Ascending aorta (tissue), 2 donors: ENCODE measurements at places on chromosomes 3 and 15.

DNA sequence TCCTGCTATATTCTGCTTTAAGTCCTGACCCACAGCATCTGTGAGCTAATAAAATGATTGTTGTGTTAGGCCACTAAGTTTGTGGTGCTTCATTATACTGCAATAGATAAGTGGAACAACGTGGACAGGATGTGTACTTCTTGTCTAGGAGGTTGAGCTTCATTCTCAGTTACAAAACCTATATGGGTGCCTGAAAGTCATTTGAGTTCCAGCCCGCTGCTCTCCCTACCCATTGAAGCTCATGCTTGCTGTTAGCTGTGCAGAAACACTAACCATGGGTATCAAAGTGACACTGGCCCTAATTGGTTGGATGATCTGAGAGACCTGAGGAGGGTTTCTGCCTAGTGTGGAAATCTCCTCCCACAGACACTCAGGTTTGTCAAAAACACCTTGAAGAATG is 357.2 kb downstream of the PDCD6IP start:
- no peak for DNase-seq

- no peak for DNase-seq
Measured at GRCh38 chr3:66355394-66355793, 134.6 kb downstream of the SLC25A26 start.

DNA sequence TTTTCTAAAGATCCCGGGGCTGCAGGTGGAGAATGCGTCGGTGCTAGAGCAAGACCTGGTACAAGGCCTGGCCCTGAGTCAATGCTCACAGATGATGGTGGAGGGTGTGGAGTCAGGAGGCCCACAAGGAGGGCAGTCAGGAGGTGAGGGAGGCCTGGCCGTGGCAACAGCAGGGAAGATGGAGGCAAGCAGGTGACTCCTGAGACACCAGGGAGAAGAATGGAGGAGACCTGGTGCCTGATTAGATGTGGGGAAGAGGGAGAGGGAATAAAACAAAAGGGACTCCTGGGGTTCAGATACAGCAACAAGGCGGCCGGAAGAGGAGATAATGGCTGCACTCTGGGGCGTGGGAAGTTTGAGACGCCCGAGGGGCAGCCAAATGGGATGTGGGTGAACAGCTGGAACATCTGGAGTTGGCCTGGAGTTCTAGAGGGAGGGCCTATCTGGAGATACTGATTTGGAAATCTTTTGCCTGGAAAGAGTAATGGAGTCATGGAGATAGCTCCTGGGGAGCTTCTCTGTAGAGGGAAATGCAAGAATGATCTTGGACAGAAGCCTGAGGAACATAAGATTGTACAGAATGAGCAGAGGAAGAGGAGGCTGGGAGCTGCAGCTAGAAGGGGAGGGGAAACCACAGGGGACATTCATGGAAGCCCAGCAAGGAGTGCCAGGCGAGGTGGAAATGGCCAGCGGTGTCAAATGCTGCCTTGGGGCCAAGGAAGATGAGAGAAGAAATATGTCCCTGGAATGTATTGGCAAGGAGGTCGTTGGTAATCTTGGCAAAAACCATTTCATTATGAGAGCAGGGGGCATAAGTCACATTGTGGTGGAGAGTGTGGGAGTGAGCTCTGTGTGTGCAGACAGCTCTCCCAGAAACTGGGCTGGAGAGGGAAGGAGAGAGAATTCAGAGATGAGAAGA is 67.5 kb upstream of the CORO2B start:
- DNase-seq: no peak

GRCh38 chr15:55253580-55253979 is 36.0 kb downstream of the RAB27A start:
- DNase-seq: no peak

DNA sequence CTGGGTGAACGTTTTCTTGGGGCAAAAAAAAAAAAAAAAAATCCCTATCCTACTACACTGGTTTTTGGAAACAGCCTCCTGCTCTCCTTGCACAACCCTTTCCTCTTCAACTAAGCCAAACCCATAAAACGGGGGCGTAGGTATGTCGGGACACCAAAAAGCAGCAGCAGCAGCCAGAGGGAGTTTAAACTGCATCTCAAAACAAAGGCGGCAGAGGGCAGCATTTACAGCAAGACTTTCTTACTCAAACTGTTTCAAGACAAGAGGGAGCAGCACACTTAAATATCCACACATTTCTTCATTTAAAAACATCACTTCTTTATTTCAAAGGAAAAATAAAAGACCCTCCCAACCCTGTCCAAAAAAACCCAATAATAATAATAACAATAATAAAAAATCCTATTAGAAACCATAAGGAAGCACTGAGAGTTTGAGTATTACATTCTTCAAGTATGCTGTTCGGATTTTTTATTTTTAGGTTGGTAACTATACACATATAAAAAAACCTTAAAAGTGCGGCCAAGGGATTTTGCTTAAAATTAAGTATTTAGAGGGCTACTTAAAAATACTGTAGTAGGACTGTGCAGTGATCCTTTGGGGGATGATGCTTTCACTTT is 43.9 kb upstream of the PLXND1 start:
- peak; percentile 12 for DNase-seq

DNA sequence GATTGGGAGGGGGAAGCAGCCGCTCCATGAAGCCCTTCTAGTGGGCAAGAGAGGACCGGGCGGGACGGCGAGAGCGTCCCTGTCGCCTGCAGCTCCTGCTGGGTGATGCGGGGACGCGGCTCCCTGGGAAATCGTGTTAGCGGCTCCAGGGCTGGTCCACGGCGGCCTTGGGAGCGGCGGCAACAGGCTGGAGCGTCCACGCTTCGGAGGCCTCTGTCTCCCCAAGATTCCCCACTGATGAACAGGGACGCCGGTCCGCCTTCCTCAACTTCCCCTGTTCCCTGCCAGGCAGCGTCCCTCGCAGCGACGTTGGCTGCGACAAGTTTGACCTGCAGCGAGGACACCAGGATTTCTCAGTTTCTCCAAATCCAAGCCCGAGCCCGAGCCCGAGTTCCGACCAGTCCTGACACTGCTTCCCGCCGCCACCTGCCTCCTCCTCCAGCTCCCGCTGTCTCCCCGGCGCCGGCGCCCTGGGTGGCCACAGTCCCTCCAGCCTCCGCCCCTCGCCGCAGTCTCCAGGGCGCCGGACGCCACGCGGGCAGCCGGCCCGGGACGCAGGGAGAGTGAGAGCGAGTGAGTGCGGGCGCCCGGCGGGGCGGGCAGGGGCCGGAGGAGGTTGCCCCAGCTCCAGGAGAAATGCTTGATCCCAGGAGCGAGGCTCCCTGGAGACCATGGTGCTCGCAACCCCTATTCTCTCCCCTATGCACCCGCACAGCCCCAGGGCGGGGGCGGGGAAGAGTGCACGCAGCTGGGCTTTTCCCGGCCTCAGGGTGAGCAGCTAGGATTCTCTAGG is 78.1 kb upstream of the RNF7 start:
- no peak for DNase-seq

DNA sequence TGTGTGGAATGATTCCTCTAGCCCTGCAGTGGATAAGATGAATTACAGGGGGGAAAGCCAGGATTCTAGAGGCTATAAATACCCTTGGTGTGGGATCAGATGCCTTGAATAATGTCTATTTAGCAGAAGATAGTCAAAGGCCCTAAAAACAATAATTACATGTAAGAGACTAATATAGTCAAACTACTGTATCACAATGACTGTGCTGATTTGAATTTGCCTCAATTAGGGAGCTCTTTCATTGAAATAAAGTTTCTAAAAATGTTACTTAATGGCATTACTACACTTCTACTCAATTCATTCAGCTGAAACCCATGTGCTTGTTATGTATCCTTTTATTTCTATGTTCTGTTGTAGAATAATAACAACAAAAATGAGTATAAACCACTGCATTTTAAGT is 915.6 kb downstream of the TUSC7 start:
- no peak for DNase-seq

DNA sequence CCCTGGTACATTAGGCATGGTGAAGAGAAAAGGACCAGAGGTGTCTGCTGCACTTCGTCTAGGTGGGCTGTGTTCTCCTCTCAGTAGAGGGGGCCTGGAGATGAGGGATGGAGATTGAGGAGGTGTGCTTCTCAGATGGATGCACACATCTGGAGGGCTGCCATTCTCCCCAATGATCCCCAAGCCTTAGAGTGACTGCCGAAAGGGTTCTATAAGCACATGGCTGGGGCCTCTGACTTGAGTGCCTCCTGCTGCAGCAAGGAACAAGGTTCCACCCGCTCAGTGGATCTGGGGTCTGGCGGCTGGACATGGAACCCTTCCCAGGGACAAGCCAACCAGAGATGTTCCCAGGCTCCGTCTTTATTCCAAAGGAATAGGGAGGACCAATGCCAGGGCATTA is 66.8 kb downstream of the CPN2 start:
- DNase-seq: no peak
